ENCODE measurements at places on chromosomes 4 and X. TPM values are rescaled to one million over a fixed set of nuclear protein-coding genes. Genes with fewer than 3 reads are reported as not detected.

The GAGE2A gene
- not detected for polyA plus RNA-seq

The ATP1B4 gene
- polyA plus RNA-seq, result not detected

The PPM1K gene
- polyA plus RNA-seq, result 33.6 TPM

The C4orf51 gene
- polyA plus RNA-seq, result not detected

The RAB40A gene
- 1.9 TPM for polyA plus RNA-seq

The PAGE5 gene
- polyA plus RNA-seq, result not detected

The NEUROG2 gene
- not detected for polyA plus RNA-seq

The PDE6B gene
- polyA plus RNA-seq, result 2.2 TPM

The ITIH6 gene
- 0.01 TPM for polyA plus RNA-seq

The RPL39 gene
- polyA plus RNA-seq, result 5,166 TPM

The GABRB1 gene
- polyA plus RNA-seq, result not detected

The SPIN2A gene
- 0.40 TPM for polyA plus RNA-seq
